ENCODE measurements at places on chromosomes 6 and 20. TPM values are rescaled to one million over a fixed set of nuclear protein-coding genes. Genes with fewer than 3 reads are reported as not detected.

The MEI4 gene
- not detected for total RNA-seq

The TXNDC5 gene
- 51.7 TPM for total RNA-seq

DNA sequence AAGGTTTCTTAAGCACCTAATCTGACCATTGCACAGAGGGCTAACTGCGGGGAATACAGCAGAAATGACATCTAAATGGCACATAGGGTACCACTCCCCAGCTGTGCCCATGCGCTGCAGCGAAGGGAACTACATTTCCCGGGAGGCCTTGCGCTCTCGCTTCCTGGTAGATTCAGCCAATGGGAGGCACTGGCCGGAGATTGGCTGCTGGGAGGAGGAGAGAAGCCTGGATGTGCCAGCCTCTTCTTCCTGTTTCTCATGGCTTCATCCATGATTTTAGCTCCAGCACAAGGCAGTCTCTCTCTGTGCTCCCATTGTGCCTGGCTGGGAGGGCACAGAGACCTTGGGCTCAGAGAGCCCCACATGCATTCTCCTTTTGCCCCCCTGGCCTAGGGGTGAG lies 101.7 kb upstream of the FOXA2 start:
- DNase-seq = no peak

- DNase-seq = no peak
Measured at GRCh38 chr6:27178860-27179259, 68.6 kb upstream of the PRSS16 start.

DNA sequence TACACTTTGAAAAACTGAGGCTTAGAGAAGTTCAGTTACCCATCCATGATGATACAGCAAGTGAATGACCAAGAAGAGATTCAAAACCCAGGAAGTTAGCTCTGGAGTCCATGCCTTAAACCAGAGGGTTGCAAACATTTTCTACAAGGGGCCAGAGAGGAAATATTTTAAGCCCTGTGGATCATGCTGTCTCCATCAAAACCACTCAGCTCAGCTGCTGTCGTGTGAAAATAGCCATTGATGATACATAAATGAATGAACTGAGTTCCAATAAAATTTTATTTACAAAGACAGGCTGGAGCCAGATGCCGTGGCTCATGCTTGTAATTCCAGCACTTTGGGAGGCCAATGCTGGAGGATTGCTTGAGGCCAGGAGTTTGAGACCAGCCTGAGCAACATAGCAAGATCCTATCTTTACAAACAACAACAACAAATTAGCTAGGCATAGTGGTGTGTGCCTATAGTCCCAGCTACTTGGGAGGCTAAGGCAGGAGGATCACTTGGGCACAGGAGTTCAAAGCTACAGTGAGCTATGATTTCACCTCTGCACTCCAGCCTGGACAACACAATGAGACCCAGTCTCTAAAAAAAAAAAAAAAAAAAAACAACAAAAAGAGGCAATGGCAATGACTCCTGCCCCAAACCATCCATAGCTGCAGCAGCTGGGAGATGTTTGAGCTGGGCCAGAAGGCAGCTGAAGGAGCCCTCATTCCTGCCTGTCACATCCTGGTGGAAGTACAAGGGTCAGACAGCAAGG lies 44.1 kb upstream of the RIN2 start:
- no peak for DNase-seq

- DNase-seq = no peak
Measured at GRCh38 chr6:21386744-21387143, 206.8 kb upstream of the SOX4 start.

DNA sequence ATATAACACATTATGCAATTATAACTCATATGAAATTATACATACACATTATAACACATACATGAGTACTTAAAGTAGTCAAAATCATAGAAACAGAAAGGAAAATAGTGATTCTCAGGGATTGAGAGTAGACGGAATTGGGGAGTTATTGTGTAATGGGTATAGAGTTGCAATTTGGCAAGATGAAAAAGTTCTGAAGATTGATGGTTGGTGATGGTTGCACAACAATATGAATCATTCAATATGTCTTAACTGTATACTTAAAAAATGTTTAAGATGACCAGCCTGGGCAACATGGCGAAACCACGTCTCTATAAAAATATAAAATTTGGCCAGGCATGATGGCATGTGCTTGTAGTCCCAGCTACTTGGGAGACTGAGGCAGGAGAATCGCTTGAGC lies 372.7 kb downstream of the CDKAL1 start:
- no peak for DNase-seq
